ENCODE measurements at places on chromosomes 11 and 22.

DNA sequence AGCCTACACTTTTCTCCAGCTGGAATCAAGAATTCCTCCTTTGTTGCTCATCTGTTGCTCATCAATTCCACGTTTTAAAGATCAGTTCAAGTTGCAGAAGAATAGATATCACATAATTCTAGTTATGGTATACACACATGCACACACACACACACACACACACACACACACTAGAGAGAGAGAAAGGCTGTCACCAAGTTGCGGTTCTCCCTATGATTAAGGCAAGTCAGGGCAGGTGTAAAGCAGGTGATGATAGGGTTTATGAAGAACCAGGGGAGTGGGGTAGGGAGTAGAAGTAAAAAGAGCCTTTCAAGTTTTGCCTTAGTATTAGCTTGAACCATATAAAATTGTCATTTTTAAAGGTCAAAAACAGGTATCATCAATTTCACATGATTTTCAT lies 31.7 kb upstream of the TMPRSS4 start:
- DNase-seq: no peak

DNA sequence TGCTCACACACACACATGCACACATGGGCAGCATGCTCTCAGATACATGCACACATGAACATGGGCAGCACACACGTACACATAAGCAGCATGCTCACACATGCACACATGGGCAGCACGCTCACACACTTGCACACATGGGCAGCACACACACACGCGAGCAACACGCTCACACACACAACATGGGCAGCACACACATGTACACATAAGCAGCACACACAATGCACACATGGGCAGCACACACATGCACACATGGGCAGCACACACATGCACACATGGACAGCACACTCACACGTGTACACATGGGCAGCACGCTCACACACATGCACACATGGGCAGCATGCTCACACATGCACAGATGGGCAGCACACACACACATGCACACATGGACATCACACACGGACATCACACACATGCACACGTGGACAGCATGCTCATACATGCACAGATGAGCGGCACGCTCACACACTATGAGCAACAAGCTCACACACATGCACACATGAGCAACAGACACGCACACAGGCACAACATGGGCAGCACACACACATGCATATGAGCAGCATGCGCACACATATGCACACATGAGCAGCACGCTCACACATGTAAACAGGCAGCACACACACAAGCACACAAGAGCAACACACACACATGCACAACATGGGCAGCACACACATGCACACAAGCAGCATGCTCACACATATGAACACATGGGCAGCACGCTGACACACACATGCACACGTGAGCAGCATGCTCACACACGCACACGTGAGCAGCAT lies 43.0 kb downstream of the RTN4R start:
- DNase-seq: no peak

GRCh38 chr11:62150887-62151736 lies 27.3 kb downstream of the INCENP start:
- no peak for DNase-seq

- no peak for DNase-seq
Observed at GRCh38 chr11:12868315-12869073, 140.6 kb upstream of the RASSF10 start.

- no peak for DNase-seq
Observed at GRCh38 chr11:17526326-17526725, 17.9 kb downstream of the USH1C start.

DNA sequence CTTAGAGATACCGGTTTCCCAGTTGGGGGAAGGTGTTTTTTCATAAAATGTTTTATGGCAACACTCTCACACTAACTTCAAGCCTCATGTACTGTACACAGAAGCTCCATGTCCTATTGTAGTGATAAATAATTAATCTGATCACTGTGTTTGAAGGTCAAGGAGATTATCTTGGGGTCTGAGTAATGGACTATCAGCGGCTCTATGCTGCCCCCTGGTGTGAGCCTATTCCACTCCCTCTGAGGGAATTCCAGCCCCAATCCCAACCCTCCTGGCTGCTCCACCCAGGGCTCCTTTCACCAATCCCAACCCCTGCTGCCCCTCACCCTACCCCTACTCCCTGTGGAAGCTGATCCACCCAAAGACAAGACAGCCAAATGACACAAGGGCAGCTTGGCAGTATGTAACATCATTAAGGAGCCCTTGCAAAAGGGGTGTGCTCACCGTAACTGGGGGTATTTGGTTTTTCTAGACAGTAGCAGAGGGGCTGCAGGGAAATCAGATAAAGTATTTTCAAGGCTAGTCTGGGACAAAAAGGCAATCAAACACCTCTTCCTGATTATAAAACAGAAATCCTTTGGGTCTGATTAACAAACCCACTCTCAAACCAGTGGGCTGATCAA lies 22.3 kb downstream of the HPS4 start:
- peak; percentile 15 for DNase-seq

- no peak for DNase-seq
Observed at GRCh38 chr22:19961201-19961580, 19.6 kb upstream of the TXNRD2 start.

DNA sequence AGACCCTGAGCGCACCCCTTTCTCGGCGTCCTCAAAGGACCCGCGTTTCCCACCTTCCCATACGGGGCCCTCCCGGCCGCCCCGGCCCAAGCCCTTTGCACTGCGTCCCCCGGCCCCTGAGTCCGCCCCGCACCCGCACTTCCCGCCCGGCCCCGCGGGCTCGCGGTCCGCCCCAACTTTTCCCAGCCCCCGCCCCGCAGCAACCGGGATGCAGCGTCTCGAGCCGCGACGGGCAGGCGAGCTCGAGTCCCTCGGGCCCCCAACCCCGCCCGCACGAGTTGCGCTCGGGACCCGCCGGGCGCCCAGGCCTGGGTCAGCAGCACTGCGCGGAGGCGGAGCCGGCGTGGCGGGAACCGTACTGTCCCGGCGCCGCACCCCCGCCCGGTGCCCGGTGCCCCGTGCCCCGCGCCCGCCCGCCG lies 371 bp downstream of the SMCO4 start:
- no peak for DNase-seq

GRCh38 chr11:62611705-62612365 lies 740 bp downstream of the EML3 start:
- DNase-seq: peak; percentile 20

DNA sequence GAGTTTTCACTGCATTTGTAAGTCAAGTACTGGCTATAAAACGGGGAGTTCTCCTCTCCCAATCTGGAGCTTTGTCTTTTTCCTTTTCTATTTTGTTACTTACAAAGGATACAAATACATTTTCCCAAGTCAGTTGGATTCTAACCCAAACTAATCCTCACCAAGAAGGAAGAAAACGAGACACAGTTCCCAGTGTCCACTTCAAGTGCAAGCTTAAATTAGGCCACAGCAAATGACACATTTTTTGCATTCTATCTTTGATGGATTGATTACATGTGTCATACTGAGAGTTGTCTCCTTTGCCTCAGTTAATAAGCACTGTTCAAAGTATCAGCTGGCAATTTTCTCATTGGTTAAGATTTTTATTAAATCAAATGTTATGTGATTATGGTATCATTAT lies 296.7 kb upstream of the ANO5 start:
- DNase-seq: no peak

DNA sequence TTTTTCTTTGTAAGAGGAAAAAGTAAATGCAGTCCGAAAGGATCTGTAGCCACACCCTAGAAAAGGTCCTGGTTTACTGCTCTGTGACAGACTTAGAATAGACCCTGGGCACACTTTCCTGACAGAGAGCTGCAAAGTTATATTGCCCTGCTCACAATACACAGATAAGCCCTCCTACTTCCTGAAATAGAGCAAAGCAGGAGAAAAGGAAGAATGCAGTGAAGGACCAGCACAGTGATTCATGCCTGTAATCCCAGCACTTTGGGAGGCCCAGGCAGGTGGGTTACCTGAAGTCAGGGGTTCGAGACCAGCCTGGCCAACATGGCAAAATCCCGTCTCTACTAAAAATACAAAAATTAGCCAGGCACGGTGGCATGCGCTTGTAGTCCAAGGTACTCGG lies 2.2 kb downstream of the CYB561A3 start:
- DNase-seq: no peak

GRCh38 chr11:61567286-61568061 lies 13.4 kb downstream of the SYT7 start:
- peak; percentile 52 for DNase-seq

DNA sequence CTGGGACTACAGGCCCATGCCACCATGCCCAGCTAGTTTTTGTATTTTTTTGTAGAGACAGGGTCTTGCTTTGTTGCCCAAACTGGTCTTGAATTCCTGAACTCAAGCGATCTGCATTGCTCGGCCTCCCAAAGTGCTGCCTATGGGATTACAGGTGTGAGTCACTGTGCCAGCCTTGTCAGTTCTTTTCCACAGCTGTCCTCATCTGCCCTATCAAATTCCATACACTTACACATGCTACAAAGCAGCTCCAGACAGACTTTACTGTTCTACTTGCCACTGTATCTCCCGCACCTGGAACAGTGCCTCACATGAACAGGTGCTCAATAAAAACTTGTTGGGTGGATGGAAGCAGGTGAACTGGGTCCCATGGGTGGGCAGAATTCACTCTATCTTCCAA lies 8.2 kb downstream of the STX5 start:
- no peak for DNase-seq

DNA sequence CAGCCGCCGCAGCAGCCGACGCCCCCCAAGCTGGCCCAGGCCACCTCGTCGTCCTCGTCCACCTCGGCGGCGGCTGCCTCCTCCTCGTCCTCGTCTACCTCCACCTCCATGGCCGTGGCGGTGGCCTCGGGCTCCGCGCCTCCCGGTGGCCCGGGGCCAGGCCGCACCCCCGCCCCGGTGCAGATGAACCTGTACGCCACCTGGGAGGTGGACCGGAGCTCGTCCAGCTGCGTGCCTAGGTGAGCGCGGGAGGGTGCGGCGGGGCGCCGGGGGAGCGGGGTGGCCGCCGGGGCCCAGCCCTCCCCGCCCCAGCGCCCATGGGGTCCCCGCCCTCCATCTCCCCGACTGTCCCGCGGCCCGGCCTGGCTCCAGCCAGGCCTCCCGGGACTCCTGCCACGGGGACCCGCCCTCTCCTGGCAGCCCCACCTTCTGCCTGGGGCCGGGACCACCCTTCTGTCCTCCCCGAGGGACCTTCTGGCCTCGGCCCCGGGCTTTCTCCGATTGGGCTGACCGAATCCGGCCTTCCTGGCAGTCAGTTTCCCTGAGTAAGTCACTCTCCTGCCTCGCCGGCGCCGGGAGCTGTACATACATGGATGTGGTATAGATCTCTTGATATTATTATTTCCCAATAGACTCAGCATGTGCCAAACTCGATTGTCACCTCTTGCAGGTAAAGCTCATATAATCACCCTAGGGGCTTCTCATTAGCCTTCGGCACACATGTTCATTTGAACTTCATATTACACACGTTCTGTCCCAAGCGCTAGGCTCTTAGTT lies 720 bp downstream of the PACS1 start:
- DNase-seq: no peak

DNA sequence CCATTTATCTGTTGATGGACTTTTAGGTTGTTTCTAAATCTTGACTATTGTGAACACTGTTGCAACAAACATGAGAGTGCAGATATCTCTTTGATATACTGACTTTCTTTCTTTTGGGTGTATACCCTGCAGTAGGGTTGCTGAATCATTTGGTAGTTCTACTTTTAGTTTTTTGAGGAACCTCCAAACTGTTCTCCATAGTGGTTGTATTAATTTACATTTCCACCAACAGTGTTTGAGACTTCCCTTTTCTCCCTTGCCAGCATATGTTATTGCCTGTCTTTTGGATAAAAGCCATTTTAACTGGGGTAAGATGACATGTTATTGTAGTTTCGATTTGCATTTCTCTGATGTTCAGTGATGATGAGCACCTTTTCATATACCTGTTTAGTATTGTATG lies 330.0 kb downstream of the DDX10 start:
- DNase-seq: no peak

GRCh38 chr11:113234888-113235287 lies 79.5 kb upstream of the TTC12 start:
- DNase-seq: no peak

DNA sequence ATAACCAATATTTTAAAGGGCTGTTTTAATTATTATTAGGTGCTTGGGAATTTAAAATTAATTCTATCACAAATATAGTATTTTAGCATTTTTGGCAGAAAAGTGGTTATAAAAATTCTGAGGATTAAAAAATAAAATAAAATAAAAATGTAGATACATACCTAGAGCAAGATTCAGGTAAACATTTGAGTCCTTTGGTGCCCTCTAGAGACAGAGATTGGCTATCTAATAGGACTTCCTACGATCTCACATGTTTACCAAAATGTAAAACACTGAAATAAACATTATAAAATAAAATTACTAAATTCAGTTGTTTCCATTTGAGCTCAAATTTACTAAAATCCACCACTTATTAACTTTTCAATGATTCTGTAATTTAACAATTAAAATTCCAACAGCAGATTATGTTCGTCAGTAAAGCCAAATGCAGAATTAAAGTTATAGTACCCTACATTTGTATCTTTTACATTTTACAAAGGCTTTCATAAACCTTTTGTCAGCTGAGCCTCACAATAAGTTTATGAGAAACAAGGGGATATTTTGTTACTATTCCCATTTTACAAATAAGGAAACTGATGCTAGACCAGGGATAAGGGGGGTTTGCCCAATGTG lies 27.7 kb downstream of the SLC36A4 start:
- DNase-seq: no peak

DNA sequence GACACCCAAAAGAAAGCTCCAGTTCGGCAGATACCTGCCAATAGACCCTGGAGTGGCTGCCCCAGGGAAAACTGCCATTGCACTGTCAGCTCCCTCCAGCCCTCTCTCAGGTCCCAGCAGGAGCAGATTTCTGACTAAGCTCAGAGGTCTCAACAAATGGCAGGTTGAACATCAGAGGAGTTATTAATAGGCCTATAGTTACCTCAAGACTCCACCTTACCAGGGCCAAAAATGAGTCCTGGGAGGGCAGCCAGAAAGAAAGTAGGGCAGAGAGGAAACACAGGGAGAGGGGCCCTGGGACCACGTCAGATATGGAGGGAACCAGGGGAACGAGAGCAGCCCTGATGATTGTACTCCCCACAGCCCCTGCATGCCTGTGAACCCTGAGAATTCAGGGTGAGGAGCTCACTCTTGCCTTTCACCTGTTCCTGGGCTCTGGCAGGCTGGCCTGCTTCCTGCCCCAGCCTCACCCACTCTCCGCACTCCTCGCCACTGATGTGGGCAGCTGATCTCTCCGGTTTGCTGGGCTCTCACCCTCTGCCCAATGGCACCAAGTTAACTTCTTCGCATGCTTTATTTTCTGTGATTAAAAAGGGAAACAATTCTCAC lies 4.3 kb upstream of the RGL4 start:
- DNase-seq: no peak

DNA sequence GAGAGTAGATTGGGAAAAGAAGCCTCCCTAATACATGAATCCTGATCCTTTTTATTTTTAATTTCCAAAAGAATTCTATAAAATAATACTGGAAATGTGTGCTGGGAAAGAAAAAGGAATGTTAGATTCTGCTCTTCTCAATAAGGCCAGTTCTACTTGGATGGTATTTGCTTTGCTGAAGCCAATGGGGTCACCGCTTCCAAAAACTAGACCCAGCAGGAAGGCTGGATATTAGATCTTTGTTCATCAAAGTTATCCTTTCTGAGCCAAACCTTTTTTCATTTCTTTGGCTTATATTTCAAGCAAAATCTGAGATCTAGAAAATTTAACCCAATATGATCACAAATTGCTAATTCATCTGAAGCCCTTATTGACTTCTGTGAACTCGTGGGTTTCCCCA lies 41.4 kb downstream of the SCUBE2 start:
- no peak for DNase-seq

GRCh38 chr11:64451856-64452255 lies 92.9 kb downstream of the RPS6KA4 start:
- no peak for DNase-seq
